ENCODE measurements at places on chromosomes 7 and 10.

DNA sequence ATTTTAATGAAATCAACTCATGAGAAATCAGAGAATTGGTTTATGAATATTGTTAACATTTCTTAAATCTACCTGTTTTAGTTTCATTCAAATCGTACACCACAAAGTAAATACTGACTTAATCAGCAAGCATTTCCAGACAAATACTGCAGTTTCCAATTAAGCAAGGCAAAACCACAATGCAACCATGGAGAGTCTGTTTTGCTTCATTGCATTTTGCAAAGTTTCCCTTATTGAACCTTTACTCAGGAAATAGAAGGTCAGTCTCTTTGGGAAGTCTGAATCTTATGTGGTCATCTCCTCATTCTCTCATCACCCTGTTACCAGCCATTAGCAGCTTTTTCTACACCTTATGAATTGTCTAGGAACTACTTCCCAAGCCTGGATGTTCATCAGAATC is 400.5 kb downstream of the IPMK start:
- no peak for DNase-seq

- no peak for DNase-seq
Observed at GRCh38 chr7:29424984-29425309, 138.7 kb upstream of the PRR15 start.

DNA sequence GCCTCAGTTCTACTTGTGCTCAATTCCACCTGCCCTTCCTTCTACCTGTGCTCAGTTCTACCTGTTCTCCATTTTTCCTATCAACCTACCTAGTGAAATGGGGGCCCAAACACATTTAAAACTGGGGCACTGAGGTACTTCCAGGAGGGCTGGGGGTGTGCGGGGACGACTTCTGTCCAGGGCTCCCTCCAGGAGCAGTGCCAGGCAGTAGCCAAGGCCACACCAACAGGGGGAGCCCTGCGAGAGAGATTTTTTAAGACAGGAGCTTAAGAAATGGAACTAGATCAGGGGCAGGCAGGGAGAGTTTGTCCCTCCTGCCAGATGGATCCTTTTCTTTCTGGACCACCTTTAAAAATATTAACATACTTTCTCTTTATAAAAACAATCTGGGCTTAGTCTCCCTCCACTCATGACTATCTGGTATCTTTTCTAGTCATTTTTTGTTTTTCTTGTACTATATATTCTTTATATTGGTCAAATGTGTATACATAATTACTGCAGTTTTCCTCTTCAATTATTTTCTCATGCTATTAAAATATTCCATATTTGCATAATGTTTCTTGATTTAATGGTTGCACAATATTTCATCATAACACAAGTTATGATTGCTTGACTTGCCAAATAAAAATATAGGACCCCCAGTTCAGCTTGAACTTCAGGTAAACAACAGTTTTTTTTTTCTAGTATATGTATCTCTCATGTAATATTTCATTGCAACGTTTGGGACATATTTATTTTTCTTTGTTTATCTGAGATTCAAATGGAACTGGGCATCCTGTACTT is 47.3 kb upstream of the INSYN2A start:
- DNase-seq, result no peak

DNA sequence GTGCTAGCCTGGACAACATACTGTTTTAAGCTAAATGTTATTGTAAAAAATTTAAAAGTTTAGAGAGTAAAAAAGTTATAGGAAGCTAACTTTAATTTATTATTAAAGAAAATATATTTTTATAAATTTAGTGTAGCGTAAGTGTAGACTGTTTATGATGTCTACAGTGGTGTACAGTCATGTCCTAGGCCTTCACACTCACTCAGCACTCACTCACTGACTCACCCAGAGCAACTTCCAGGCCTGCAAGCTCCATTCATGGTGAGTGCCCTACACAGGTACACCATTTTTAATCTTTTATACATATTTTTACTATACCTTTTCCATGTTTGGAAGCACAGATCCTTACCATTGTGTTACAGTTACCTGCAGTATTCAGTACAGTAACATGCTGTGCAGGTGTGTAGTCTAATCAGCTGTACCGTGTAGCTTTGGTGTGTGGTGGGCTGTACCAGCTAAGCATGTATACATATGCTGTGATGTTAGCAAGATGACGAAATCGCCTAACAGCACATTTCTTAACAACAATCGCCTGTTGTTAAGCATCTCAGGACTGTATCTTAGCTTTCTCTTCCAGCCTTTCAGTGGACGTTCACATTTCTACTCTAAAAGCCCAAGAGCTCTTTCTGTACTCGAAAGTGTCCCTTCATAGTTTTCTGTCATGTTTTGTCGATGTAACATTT is 12.5 kb downstream of the RNF32 start:
- DNase-seq, result no peak

DNA sequence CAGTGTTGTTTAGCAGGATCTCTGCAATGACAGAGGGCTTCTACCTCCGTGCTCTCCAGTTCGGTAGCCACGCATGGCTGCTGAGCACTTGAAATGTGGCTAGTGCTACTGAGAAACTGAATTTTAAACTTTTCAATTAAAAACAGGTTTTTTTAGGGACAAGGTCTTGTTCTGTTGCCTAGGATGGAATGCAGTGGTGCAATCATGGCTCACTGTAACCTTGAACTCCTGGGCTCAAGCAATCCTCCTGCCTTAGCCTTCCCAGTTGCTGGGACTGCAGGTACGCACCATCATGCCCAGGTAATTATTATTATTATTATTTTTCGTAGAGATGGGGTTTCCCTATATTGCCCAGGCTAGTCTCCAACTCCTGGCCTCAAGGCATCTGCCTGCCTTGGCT is 13.4 kb upstream of the SFRP5 start:
- no peak for DNase-seq

DNA sequence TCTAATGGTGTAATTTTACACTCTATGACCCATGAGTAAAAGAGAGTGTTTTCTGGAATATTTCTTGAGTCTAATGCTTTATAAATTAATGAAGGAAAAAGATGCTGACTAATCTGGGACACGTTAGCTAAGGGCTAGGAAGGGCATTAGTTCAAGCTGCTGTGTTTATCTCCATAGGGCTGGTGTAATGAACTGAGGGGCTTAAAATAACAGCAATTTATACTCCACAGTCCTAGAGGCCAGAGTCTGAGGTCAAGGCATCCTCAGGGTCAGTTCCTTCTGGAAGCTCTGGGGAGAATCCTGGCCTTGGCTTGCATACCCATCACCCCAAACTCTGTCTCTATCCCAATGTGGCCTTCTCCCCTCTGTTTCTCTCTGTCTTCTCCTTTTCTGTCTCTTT is 105.2 kb upstream of the PFKP start:
- no peak for DNase-seq

DNA sequence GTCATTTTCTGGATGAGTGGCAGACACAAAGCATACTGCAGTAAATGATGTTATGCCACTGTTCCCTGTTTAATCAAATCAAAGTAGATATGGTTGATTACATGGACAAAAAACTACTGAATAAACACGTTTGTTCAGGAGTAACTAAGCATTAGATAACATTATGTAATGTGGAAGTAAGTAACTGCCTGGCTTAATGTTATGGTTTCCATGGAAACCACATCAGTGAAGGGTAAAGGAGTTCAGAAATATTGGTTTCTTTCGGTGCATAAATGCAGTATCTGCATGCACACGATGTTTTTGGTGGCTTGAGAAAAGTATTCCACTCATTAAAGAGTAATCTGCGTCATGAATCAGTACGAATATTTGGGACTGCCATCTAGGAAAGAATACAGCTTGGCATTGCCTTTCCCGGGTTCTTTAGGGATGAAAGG is 131.3 kb upstream of the PRKCQ start:
- DNase-seq, result no peak

- DNase-seq, result no peak
Observed at GRCh38 chr7:1893036-1893435, 223.0 kb downstream of the ELFN1 start.

DNA sequence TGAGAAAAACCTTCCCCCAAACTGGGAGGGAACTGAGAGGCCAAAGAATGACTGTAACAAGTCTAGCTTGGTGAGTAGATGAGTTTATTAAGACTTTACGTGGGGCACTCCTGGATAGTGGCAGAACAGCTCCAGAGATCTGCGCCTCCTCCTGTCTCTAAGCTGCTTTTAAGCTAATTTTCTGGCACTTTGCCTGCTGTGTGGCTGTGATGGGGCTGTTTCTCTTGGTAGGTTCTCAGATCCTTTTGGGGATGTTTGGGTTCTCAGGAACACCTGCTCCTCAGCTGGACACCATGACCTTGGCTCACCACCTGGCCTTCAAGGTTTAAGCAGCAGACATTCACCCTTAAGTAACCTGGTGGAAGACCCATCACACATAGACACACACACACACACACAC is 68.3 kb downstream of the AKR1E2 start:
- no peak for DNase-seq

GRCh38 chr7:26989897-26990670 is 105.7 kb downstream of the HOXA1 start:
- no peak for DNase-seq

DNA sequence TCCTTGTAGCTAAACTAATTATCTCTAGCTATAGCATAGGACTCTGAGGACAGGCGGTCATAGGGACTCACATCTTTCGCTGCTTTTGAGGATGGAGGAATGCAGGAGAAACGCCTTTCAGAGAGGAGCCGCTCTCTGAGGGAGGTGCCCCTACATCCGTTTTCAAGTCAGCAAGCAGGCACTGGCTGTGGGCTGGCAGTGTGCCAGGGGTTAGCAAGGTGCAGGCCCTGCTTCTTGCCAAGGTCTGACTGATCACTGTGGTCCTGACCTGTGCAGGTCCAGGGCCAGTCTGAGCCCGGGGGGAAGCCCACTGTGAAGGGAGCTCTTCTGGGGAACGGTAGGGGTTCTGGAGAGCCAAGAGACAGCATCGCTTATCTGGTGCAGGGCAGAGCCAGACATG is 89.4 kb downstream of the SH3PXD2A start:
- DNase-seq, result peak; percentile 77

DNA sequence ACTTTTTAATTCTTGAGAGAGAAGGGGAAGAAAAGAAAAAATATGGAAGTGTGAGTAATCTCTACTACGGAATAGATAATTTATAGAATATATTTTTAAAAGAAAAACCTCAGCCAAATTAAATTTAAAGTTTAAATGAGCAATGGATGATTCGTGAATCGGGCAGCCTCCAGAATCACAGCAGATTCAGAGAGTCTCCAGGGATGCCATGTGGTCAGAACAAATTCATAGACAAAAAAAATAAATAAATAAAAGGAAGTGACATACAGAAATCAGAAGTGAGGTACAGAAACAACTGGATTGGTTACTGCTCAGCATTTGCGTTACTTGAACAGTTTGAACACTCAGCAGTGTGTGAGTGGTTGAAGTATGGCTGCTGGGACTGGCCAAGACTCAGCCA is 53.0 kb downstream of the PHYHIPL start:
- no peak for DNase-seq

DNA sequence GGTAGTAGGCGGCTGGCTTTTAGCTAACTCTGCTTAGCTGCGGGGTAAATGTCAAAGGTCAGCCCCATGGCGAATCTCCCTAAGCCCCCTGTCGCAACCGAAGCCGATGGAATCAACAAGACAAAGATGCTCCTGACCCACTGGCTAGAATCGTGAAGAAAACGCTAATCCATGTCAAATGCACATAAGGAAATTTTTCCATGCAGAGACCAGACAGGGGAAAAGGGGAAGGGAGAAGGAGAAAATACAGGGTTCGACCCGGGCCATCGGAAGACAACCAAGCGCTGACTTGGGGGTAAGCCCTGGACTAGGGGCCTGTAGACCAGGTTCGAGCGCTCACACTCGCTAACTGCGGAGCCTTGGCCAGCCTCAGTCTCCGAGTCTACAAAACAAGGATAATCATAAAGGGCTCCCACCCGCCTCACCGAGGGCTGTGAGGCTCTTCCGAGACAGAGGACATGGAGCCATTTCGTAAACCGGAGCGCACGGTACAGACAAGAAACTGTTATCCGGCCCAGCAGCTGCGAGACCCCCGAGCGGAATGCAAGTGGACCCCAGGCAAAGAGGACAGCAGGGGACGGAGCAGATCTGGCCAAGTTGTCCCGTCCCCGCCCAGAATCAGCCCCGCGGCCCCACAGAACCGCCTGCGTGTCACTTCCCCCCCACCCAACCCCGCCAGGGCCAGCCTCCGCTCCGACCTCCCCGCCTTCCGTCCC is 507 bp downstream of the SAR1A start:
- DNase-seq, result no peak

GRCh38 chr10:132667342-132668047 is 118.5 kb downstream of the NKX6-2 start:
- no peak for DNase-seq

GRCh38 chr10:114605155-114605797 is 52.8 kb downstream of the ABLIM1 start:
- no peak for DNase-seq

GRCh38 chr7:121272676-121273075 is 56.1 kb upstream of the WNT16 start:
- DNase-seq, result no peak

GRCh38 chr10:22723783-22724182 is 9.4 kb upstream of the PIP4K2A start:
- no peak for DNase-seq

Measured in central memory CD4-positive, alpha-beta T cell (primary cell).